ENCODE measurements at places on chromosomes 3 and 15. TPM values are rescaled to one million over a fixed set of nuclear protein-coding genes. Genes with fewer than 3 reads are reported as not detected.

CELF6 gene
- 2.9 TPM for total RNA-seq

SCN11A gene
- 0.30 TPM for total RNA-seq

- DNase-seq = no peak
Observed at GRCh38 chr15:94400526-94401298, 169.4 kb downstream of the MCTP2 start.

DNA sequence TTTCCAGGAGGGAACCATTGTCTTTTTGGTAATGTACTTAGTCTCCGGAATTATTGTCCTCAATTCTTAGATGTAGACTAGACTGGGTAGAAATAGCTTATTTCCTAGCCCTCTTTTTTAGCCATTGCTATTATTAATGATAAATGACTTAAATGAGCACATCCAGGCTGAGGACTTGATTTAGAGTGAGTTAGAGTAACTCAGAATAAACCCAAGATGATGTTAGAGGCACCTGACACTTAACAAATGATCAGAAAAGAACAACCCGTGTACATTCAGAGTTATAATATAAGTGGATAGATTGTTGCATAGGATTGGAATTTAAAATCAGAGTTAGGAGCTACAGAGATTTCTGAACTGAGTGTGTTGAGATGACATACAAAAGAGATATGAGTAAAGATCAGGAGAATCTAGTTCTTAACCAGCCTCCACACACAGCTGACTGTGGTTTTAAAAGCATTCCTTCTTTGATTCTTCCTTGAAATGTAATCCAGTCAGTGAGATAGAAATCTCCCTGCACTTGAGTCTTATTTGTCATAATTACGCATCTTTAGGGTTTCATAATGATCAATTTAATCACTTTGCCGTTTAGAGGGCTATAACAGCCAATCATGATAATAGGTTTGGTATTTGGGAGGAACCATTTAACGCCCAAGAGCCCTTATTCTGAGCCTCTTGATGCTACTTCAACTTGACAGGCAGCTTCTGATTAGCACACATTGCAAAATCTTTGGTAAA, 366.5 kb downstream of the GAP43 start:
- DNase-seq = no peak
